ENCODE measurements at places on chromosomes 13 and 19. TPM values are rescaled to one million over a fixed set of nuclear protein-coding genes. Genes with fewer than 3 reads are reported as not detected.

NCAN gene
- not detected for total RNA-seq

OXGR1 gene
- total RNA-seq, result 3.7 TPM

ZNF578 gene
- 5.1 TPM for total RNA-seq

GRCh38 chr13:98476106-98476505 lies 100.8 kb downstream of the STK24 start:
- no peak for DNase-seq

DNA sequence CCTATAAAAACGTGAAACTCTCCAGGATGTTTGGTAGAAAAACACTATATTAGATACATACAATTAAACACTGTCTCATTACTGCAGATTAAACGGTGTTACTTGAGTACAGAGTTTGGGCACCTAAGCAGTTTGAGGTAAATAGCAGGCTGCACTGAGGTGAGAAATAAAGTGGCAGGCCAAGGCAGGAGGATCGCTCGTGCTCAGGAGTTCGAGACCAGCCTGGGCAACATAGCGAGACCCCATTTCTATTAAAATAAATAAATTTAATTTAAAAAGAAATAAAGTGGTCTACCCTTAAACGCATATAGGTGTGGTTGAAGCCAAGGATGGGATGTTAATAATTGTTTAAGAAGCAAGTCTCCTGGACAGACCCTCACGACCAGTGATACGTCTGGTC lies 1.2 kb downstream of the PSPC1 start:
- peak; percentile 27 for DNase-seq

DNA sequence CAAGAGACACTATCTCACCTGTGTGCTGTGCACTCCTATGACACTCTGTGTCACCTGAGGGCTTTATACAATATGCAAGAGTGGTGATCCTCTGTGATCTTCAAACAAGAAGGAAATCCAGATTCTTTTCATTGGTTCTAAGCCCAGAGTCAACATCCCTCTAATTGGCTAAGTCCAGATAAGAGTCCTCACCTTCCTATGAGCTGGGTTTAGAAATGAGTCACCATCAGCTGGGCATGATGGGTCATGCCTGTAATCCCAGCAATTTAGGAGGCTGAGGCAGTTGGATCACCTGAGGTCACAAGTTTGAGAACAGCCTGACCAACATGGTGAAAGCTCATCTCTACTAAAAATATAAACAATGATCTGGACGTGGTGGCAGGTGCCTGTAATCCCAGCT lies 144.4 kb downstream of the ZNF675 start:
- no peak for DNase-seq

GRCh38 chr19:10852098-10852800 lies 4.0 kb downstream of the C19orf38 start:
- DNase-seq, result no peak

DNA sequence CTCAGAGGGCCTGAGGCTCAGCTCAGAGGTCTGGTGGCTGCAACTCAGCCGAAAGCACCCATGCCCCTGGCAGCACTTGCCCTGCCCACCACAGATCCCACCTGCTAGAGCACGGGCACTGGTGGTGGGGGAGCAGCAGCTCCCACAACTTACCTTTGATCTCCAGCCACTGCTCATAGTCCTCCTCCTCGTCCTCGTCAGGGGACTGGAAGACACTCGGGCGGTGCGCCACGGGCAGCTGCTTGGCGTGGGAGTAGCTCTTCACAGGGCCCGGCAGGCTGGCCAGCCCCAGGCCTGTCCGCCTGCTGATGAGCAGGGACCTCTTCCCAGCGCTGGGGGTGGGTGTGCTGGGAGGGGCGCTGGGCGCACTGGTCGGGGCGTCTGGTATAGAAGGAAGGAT lies 14.6 kb downstream of the SUGP1 start:
- no peak for DNase-seq

- DNase-seq, result no peak
Observed at GRCh38 chr13:27122036-27122435, 49.6 kb downstream of the USP12 start.

Data from ureter (tissue), 1 donor.